Osteoblast (primary cell): ENCODE measurements at places on chromosomes 1 and 21. TPM values are rescaled to one million over a fixed set of nuclear protein-coding genes. Genes with fewer than 3 reads are reported as not detected.

The PGLYRP4 gene
- not detected in 2 replicates for total RNA-seq

The ATP13A2 gene
- total RNA-seq = 30.6 and 34.4 TPM in 2 replicates

The MYOC gene
- not detected in 2 replicates for total RNA-seq

The PATJ gene
- total RNA-seq = 8.8 and 10.1 TPM in 2 replicates

The GCSAML gene
- total RNA-seq = not detected in 2 replicates

The TAS1R1 gene
- under 0.01 and 0.29 TPM in 2 replicates for total RNA-seq

The CASQ1 gene
- total RNA-seq = 0.29 and 0.36 TPM in 2 replicates
